ENCODE measurements at places on chromosomes 7 and 10.

- no peak for DNase-seq
These were observed 554.9 kb upstream of the NRP1 start for GRCh38 chr10:33889371-33889770.

- no peak for DNase-seq
These were observed 92.8 kb upstream of the PPIF start for GRCh38 chr10:79254333-79255006.

- no peak for DNase-seq
These were observed 3.2 kb downstream of the BEND7 start for GRCh38 chr10:13525663-13526062.

DNA sequence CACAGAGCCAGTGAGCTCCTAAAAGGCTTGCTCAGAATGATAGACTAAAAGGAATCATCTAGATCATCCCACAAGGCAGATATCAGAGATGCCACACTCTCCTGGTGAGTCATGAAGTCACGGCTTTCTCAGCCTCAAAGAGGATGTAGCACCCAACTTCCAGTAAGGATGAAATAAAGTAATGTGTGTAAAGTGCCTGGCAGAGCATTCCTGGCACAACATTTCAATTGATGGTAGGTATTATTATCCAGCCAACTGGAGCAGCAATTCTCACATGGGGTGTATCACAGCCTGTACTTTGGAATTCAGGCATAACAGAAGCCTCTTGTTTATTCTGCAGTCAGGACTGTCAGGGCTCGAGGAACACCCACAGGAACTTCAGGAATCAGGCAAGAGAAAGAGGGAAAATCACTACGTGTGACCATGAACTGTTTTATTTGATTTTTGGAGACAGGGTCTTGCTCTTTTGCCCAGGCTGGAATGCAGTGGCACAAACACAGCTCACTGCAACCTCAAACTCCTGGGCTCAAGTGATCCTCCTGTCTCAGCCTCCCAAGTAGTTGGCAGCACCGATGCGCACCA, 5.3 kb upstream of the NAT16 start:
- DNase-seq = no peak

DNA sequence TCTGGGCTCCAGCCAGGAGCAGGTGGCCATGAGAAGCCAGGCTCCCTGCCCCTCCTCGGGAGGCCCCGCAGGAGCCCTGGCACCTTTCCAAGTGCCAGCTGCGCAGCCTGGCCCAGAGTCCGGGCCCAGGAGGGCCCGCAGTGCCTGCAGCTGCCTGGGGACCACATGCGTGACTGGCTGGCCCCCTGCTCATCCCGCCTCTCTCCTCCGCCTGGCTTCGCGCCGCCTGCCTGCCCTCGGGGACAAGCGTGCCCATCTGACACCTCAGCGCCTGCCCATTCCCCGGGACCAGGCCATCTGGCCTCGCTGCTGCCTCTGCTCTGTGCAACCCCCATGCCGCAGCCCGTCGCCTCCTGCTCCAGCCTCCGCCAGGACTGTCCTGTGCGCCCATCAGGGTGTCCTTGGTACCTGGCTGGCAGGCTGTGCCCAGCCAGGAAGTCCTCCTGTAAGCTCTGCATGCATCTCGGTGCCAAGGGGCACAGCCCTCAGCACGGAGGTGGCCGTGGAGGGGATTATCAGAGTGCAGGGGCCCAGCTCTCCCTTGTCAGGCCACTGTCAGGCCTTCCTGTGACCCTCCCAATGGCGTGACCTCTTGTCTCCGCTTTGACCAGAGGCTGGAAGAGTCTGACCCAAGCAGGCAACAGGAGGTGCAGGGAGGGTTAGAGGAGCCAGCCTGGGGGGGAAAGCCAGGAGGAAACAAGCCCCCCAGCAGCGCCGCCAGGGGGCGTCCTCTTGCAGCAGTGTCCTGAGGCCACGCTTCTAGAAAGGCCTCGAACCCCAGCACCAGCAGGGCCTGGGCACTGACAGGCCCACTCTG, 50.5 kb downstream of the TMEM209 start:
- DNase-seq = no peak

- DNase-seq = no peak
These were observed 4.0 kb downstream of the CLRN3 start for GRCh38 chr10:127888521-127889312.

DNA sequence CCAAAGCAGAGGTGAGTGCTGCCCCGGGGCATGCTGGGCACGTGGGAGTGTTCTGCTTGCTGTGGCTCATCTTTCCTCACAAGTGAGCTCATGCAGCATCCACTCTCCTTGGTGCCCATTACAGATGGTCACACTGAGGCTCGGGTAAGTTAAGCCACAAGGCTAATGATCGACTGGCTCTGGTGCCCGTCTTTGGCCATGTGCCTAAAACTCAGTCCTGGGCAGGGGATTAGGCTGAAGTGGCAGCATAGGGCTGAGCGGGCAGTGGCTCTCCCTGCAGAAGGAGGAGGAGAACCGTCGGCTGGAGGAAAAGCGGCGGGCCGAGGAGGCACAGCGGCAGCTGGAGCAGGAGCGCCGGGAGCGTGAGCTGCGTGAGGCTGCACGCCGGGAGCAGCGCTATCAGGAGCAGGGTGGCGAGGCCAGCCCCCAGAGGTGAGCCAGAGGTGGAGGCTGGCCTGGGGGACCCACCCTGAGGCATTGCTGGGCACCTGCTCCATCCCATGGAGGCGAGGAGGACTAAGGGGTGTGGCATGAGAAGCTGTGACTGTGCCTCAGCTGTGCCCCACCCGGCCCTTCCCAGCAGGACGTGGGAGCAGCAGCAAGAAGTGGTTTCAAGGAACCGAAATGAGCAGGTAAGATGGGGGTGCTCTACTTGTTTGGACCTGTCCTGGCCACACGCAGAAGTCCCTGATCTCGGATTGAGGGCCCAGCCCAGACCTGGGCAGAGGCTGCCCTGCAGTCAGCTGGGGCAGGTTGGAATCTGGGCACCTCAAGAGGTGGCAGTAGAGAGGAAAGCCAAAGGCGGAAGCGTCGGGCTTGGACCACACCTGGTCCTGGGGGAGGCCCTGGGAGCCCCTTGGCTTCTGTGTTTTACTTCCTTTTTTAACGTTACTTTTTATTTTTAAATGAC, 7.3 kb downstream of the PGAM2 start:
- no peak for DNase-seq

- no peak for DNase-seq
These were observed 401.1 kb upstream of the PODXL start for GRCh38 chr7:131957338-131958020.

DNA sequence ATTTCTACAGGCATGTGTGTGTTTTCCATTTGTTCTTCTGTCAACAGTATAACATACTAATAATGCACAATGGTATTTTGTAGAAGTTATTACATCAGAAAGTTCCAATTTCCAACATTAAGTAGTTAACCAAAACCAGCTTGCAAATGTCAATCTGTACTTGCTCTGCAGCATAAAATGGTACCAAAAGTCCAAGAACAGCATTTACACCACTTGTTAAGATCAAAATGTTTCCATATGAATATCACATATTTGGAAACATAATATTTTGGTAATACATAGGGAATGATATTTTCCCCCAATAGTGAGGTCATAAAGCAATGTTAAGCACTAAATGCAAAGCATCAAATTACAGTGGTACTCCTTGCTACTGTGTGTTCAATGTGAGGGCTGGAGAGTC, 162.1 kb downstream of the ZNF438 start:
- no peak for DNase-seq

GRCh38 chr10:14560274-14560673, 214.4 kb downstream of the FAM107B start:
- DNase-seq = no peak

GRCh38 chr7:47814905-47815613, 133.2 kb downstream of the PKD1L1 start:
- no peak for DNase-seq

DNA sequence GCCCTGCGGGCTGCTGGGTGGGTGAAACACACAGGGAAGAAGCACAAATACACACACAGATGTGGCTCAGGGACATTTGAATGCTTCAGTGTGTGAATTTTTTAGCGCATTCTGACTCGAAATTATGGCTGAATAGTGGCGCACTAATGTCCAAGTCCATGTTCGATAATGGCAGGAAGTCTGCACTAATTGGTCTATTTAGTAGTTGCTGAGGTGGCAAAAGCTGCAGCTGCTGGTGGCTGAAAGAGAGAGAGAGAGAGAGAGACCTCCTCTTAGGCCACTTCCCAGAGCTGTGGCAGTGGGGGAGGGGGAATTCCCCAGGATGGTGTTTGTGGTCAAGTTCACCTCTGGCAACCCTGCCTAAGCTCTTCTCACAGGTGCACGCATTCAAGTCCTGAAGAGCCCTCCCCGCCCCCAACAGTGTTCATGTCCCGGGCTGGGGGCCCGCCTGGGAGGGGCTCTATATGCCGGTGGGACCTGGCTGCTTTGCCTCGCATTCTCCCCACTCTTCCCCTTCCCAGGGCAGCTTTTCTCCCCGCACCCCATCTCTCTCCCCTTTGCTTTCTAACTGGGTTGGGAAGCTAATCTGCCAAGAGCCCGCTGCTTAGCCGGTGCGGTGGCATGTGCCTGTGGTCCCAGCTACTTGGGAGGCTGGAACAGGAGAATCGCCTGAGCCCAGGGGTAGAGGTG, 6.0 kb upstream of the MNX1 start:
- peak; percentile 24 for DNase-seq

DNA sequence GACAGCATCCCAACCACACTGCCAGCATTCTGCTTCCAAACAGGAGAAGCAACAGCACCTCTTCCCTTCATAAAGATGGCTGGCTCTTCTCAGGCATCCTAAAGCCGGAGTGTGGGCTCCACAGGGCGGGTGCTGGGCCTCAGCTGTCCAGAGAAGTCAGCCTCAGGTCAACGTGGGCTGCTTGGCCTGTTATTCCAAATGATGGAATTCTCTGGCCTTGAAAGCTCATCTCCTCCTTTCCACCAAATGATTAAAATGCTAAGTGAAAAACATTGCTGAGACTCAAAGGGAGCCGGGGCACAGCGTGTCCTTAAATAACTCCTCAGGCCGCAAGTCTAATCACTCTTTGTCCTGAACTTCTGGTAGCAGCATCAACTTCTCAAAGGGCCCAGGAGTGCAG, 53.1 kb upstream of the CPXM2 start:
- DNase-seq = no peak

DNA sequence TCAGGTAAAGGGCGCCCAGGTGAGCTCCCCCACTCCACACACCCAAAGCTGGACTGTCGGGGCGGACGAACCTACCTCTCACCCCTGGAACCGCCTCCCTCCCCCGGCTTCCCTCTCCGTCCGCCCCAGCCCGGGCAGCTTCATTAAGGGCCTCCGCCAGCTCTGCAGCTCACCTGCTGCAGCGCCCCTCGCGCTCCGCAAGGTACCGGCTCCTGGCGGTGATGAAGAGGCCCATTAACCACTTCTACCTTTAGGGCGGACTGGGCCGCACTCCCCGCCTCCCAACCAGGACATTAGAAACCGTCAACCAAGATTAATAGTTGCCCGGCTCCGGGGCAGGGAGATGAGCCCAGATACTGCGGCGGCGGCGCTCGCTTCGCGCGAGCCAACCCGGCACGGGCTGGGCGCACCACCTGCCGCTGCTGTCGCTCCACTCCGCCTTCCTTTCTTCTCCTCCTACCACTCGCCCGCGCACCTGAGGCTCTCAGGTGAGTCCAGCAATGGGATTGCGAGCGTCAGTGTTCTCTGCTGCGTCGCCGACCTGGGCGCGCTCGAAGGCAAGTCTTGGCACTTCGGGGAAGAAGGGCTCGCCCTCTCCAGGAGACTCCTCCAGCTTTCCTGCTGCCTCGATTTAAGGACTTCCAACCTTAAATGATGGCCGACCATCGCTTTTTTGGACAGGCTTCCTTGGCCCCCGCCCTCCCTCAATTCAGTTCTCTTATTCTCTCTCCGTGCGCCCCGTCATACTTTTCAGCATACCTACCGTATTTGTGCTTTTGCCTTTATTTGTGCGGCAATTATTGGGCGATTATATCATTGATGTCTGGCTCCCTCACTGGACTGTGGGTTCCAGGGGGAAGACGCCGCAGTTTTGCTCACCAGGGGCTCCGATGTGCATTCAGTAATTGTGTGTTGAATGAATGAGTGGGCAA, 13.6 kb upstream of the KAZALD1 start:
- DNase-seq = no peak

- DNase-seq = no peak
These were observed 6.0 kb upstream of the NANOS1 start for GRCh38 chr10:119023553-119023868.

GRCh38 chr10:21138769-21139340, 241.7 kb upstream of the NEBL start:
- no peak for DNase-seq

DNA sequence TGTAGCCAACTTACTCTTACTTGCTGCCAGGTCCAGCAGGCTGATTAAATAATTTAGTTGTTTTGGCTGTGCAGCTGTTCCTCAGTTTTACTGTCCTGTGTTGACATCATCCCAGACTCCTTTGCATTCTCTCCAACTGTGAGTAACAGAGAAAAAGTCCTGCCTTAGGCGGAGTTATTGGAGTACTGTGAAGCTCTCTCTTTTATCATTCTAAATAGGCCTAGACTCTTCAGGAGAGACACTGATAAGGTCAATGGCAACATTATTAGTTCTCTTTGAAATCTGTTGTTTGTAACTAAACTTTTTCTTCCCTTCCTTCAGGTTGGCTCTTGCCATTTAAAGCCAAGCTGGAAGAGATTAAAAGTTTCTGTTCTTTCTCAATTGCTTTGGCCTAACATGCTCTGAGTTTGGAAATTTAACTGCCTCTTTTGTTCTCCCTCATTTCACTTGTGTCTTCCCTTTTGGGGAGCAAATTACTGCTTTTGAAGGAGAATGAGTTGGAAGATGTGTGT, 215.7 kb upstream of the CSTF2T start:
- DNase-seq = no peak

- no peak for DNase-seq
These were observed 6.7 kb downstream of the CALN1 start for GRCh38 chr7:72405418-72405817.

DNA sequence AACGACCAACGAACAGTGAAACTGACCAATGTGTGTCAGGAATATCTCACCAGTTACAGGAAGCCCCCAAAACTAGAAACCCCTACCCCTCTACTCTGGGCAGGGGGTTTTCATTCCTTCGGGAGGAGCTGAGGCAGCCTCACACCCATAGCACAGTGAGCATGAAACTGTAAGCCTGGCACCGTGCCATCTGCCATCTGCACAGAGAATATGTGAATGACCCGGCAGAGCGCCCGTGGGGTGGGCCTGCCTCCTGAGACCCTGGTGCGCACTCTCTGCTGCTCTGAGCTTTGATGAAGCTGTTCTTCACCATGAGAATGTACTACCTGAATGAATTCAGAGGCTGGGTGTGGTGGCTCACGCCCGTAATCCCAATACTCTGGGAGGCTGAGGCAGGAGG, 27.1 kb downstream of the DAGLB start:
- DNase-seq = no peak

DNA sequence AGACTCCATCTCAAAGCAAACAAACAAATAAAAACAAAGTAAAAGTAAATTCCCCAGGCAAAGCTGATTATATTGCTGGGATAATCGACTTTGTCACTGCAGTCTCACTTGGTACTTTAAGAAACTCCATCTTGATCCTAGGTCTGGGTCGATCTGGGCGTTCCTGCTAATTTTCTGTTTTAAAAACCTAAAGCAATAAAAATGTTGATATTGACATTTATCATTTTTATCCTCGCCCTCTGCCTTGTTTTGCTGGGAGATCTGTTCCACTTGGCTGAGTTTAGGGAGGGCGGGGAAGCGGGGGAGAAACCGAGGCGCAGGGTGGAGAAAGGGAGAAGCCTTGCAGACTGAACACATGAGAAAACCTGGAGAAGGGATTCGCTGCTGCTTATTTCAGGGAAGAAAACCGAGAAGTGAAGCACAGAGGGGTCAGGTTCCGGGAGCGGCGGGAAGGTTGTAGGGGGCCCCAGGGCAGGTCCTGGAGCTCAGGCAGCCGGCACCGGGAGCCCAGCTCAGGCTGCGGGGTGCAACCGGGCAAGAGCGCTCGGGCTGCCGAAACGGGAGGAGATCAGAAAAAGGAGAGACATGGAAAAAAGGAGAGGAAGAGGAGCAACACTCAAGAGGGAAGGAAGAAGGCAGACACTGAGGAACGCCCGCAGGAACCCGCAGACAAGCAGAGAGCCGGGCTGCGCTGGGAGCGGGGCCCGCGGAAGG, 27.3 kb upstream of the KMT2C start:
- no peak for DNase-seq
